Naive thymus-derived CD8-positive, alpha-beta T cell (primary cell): ENCODE measurements at places on chromosomes 7 and 10. TPM values are rescaled to one million over a fixed set of nuclear protein-coding genes. Genes with fewer than 3 reads are reported as not detected.

KCNMA1 gene
- polyA plus RNA-seq = not detected

SPDYE16 gene
- polyA plus RNA-seq = not detected

CCDC136 gene
- polyA plus RNA-seq = 0.43 TPM

EPHA1 gene
- polyA plus RNA-seq = 10.1 TPM

OGDHL gene
- not detected for polyA plus RNA-seq

MTURN gene
- 1.4 TPM for polyA plus RNA-seq

MUC12 gene
- polyA plus RNA-seq = not detected

MYH16 gene
- polyA plus RNA-seq = not detected

HACD1 gene
- polyA plus RNA-seq = 0.53 TPM

MRLN gene
- not detected for polyA plus RNA-seq

FAM13C gene
- polyA plus RNA-seq = not detected

EIF5AL1 gene
- 0.08 TPM for polyA plus RNA-seq

DNAH11 gene
- polyA plus RNA-seq = 0.23 TPM

CYP2C19 gene
- not detected for polyA plus RNA-seq

CDHR1 gene
- polyA plus RNA-seq = 0.43 TPM

VPS37D gene
- 0.14 TPM for polyA plus RNA-seq

UNC5B gene
- polyA plus RNA-seq = 0.03 TPM

MYL7 gene
- polyA plus RNA-seq = not detected

NAT16 gene
- polyA plus RNA-seq = not detected

FAS gene
- polyA plus RNA-seq = 1.2 TPM

AMPH gene
- 0.07 TPM for polyA plus RNA-seq

ANKRD30A gene
- polyA plus RNA-seq = not detected

RNF32 gene
- polyA plus RNA-seq = 0.21 TPM

GTPBP4 gene
- polyA plus RNA-seq = 29.8 TPM

MRPS24 gene
- 152 TPM for polyA plus RNA-seq
